ENCODE measurements at places on chromosomes 5 and 9.

DNA sequence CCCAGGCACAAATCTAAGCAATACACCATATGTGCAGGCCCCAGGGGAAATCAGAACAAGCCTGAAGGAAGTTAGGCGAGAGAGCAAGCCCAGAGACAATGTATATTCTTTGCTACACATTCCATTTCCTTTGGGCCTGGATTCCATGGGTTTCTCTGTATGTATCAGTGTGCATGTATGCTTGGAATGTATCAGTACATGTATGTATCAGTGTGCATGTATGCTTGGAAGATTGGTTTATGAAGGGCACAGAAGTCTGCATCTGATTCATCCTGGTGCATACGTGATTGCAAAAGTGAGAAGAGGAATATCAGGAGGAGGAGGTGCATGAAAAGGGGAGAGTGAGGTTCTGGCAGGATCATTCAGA lies 232.6 kb upstream of the ANKRD55 start:
- DNase-seq = no peak

GRCh38 chr5:130135506-130135905 lies 231.2 kb downstream of the CHSY3 start:
- no peak for DNase-seq

GRCh38 chr5:80109646-80110478 lies 74.7 kb downstream of the THBS4 start:
- DNase-seq = no peak

DNA sequence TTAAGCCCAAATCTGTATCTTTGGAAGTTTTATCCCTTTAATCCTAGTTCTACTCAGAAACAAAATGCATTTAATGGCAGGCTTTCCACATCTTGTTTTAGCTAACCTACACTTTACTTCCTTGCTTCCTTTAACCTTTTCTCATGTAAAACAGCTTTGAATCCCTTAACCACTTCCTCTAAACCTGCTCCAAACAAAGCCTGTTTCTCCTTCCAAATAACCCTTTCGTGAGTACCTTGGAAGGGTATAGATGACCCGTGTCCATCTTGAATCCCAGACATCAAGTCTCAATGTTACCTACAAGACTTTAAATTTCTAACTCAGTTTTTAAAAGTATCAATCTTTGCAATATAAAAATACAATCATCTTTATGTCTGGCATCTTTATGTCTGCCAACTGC lies 78.4 kb downstream of the DROSHA start:
- no peak for DNase-seq

DNA sequence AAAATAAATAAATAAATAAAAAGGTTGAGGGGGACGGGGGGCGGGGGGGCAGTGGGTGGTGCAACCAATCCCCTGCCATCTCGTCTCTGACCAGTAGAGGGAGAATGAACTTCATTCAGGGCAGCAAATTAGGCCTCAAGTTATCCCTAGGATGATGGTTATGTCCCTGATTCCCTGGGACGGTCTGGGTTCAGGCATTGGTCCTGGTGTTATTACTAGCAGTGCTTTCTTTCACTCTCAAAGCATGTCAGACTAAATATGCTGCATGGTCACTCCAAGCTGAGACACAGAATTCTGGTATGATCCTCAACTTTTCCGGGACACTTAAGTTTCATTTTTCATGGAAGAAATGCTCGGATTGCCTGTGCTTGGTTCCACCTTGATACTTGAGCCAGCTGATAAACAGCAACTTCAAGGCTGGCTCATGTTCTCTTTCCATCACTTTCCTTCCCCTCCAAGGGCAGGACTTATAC lies 59.4 kb downstream of the DAP start:
- peak; percentile 24 for DNase-seq

GRCh38 chr5:78005021-78005785 lies 229.1 kb upstream of the TBCA start:
- DNase-seq = no peak

DNA sequence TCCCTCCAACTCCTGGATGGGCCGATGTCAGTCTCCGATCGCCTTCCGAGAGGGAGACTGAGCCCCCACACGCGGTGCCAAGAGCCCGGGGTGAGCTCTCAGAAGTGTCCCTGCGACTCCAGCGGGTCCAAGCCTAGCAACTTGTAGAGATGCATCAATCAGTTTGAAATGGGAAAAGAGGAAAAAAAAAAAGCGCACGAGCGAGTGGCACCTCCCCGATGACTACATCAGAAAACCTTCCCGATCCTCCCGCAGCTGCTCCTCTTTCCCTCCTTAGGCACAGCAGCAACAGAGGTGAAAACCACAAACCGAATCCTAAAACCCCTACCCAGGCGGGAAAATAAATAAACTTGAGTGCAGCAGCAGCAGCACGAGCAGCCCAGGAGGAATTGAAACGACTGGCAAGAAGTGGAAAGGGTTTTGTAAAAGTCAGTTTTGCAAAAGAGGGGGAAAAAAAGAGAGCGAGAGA lies 1.0 kb upstream of the EFNA5 start:
- no peak for DNase-seq

GRCh38 chr5:139725073-139725830 lies 70.4 kb upstream of the PSD2 start:
- no peak for DNase-seq

DNA sequence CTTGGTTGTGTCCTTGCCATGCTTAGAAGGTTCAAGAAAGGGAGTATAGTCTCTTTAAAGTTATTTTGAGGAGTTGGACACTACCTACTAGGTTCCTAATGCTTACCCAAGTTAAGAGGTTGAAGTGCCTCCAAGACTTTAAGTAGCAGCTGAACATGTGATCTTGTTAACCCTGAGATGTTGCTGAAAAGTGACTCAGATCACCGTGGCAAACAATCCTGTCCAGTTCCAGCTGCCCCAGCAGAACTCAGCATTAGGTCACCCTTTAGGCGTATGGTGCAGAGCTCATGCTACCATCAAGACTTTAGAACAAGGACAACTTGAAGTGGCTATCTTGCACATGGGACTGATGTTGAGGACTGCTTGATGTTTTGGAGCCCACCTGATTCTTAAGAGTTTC lies 22.5 kb downstream of the ZNF462 start:
- no peak for DNase-seq

DNA sequence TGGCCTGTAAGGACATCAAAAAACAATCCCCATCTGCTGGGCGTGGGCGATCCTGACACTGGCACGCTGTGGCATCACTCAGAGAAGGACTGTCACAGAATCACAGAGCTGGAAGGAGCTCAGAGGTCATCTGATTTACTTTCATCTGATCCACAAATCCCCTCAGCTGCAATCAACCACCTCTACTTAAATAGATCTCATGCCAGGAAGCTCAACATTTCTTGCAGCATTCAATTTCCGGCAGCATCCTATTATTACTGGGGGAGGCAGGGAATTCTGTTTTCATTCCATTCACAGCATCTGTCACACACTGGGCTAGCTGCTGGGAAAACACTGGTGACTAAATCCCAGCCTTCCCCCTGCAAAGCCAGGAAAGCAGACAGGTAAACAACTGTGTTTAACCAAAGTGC lies 38.3 kb downstream of the RETREG1 start:
- no peak for DNase-seq

- no peak for DNase-seq
Measured at GRCh38 chr9:5482194-5482593, 28.1 kb upstream of the PDCD1LG2 start.

DNA sequence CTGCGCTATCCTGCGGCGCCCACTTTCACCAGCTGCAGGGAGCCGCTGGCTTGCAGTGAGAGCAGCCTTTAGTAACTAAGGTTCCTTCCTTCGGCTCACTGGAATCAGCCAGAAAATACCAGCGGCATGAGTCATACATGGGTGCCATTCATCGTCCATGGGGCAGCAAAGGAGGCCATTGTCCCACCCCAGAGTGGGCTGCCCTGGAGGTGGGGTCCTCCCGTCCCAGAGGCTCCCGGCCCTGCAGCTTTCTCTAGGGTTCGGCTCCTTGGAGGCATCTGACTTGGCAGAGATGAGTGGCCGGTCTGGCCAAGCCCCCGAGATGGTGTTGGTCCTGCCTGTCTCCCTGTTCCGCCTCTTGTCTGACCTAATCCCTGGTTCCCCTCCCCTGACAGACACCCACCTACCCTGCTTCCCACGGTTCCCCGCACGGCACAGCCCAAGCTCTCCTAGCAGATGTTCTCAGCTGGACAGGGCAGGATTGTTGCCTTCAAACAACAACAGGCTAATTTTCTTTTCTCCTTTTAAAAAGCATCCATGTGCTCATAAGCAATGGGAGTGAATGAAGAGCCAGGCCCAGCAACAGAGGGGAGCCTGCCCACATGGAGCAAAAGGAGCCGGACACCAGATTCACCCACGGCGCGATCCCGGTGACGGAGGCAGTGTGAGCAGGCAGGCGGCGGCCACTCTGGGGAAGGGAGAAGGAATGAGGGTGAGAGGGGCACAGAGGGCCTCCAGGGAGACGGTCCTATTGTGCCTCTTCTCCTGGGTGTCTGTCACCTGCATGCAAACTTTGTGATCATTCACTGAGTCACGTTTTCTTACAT lies 97.0 kb upstream of the COL5A1 start:
- no peak for DNase-seq

DNA sequence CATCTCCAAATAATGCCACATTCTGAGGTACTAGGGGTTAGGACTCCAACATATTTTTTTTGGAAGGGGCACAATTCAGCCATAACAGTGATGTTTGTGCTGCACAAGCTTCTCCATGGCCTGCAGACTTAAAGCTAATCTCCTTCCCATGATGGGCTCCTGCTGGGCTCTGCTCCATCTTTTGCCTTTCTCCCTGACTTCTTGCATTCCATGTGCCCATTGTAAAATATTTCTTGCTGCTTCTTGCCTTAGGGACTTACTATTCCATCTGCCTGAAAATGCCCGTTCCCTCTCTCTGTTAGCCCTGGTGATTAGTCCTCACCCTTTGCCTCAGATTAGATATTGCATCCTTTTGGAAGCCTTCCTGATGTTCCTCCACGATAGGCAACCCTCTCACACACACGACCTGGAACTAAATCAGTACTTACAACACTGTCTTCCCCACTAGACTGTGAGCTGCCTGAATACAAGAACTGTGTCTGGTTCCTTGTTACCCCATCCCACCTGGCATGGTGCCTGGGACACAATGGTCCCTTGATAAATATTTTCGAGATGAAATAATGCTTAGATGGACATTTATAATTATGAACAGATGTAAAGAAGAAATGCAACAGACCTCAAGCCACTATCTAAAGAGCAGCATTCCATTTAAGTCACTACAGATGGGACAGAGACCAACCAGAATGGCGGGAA lies 33.5 kb downstream of the OR1J1 start:
- no peak for DNase-seq

DNA sequence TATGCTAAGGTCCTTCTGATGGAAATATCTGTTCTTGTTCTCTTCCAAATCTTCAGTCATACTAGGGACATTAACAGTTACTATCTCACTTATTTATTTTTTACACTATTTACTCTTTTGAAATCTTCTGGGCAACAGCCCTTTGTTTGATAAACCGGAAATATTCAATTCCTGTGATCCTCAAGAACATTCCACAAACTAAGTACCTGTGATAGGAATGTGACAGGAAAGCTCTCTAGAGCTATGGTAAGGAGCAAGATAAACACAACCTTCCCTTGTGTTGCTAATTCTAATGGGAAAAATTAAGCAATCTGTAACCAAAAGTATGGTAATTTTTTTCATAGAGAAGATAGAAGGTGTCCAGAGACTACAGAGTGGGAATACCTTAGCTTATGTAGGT lies 22.0 kb upstream of the ANKRD34B start:
- DNase-seq = no peak

DNA sequence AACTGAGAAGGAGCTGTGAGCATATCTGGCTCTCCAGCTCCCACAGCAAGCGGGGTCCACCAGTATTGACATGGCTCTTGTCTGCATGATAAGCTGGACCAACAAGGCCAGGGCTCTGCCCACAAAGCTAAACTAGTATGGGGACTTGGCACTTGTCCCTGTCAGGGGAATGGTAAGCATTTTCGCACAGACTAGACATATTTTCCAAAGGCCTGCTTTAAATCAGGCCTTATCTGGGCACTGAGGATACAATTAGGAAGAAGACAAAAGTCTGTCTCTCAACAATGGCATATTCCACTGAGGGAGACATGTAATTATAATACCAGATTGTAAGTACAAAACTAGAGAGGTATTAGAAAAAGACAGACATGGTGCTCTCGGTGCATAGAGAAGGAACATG lies 32.1 kb downstream of the CSF2 start:
- DNase-seq = no peak

GRCh38 chr5:37553720-37554404 lies 174.7 kb downstream of the WDR70 start:
- no peak for DNase-seq

GRCh38 chr5:173729079-173729765 lies 112.8 kb upstream of the BOD1 start:
- DNase-seq = no peak

DNA sequence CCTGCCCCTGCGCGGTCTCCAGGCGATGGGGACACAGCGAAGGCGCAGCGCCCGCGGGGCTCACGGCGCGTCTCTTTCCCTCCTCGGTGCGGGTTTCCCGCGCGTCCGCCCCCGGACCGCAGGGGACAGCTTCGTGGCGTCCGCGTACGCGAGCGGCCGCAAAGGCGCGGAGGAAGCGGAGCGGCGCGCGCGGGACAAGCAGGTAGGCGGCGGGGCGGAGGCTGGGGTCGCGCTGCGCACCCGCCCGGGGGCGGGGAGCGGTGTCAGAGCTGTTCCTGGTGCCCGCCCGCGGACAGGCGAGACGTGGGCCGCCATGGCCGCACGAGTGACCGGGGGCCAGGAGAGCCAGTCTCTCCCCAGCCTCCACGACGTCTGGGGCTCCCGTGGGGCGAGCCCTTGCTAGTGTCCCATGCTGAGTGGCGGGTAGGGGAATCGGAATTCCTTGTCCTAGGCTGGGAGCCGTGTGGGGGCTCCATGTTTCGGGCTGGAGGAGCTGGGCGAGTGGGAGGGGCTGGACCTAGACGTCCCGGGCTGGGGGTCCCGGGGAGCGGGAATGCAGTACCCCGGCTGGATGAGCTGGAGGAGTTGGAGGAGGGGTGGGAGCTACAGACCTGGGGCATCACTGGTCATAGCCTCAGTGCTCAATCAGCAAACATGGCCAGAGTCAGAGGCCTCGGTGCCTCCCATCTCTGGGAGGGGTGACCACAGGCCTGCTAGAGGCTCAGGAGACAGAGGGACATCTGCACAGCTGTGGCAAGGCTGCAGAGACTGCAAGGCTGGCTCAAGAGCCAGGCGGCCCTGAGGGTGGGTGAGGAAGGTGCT lies 968 bp downstream of the NKD2 start:
- no peak for DNase-seq

DNA sequence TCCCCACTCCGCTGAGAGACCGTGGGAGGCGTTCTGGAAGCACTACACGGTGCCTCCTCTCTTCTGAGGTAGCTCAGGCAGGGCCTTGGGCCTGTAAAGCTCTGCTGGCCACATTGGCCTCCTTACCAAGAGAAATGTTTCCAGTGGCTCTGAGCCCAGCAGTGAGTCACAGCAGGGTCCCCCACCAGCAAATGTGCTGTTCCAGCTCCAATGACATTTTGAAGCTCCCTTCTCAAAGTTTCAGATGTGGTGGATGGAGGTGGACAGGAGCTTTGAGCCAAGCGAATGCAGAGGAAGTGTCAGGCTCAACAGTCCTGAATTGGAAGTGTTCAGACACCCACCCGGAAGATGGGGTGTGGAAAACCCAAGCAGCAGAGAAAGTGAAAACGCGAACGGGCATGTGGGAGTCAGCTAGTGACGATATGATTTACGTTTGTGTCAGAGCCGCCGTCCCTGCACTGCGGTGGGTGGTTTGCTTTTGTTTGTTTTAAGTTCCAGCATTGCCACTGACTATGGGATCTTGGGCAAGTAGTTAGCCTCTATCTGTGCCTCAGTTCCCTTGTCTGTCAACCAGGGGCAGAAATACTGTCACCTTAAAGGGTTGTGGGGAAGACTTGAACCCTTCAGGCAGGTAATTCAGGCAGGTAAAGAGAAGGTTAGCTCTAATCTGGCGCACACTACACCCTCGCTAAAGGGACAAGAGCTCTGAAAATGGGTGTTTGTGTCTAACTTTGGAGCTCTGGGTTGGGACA lies 38.2 kb downstream of the C5orf15 start:
- no peak for DNase-seq
